ENCODE measurements at places on chromosomes 5 and 9.

GRCh38 chr9:118651511-118651910, 717.7 kb downstream of the BRINP1 start:
- DNase-seq: no peak

- no peak for DNase-seq
Observed at GRCh38 chr5:76986825-76987526, 34.1 kb downstream of the CRHBP start.

DNA sequence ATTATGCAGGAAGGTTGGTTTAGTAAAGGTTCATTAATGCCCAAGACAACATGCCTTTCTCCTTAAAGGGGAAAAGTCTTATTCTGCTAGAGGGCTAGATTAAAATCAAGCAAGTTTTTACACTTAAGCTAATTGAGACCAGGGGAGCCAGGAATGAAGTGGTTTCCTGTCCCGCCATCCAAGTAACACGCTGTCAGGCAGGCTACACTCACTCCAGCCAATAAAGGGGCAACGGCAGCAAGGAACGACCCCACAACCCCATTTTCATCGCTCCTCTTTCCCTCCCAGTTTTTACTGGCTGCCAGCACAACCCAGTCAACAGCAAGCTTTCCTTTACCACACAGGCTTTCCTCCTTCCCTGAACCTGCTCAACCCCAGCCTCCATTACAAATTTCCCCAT, 225.1 kb downstream of the DCP2 start:
- DNase-seq: no peak

- no peak for DNase-seq
Observed at GRCh38 chr5:56352808-56353590, 119.9 kb upstream of the ANKRD55 start.

GRCh38 chr5:80114860-80115259, 79.7 kb downstream of the THBS4 start:
- no peak for DNase-seq

GRCh38 chr9:15401266-15401665, 21.4 kb upstream of the SNAPC3 start:
- no peak for DNase-seq

GRCh38 chr9:79768194-79768593, 196.4 kb downstream of the TLE4 start:
- no peak for DNase-seq

DNA sequence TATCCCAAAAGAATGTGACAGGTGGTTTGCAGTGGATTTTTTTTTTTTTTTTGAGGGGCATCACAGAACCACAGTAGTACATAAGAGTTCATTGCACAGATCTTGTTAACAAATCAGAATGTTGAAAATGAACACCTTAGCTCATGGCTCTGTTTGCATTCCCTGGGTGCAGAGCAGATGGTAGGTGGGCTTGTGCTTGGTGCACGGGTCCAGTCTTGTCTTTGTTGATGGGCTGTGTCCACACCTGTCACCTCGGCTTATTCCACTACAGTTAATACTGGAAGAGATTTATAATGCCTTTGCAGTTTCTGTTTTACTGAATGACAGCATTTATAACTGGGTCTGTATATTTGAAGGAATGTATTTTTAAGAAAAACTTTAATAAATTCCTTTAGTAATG, 146.6 kb downstream of the KDM4C start:
- DNase-seq: no peak

GRCh38 chr5:65907135-65907534, 19.2 kb upstream of the ERBIN start:
- no peak for DNase-seq

- no peak for DNase-seq
Observed at GRCh38 chr5:113169720-113170119, 193.1 kb downstream of the DCP2 start.

DNA sequence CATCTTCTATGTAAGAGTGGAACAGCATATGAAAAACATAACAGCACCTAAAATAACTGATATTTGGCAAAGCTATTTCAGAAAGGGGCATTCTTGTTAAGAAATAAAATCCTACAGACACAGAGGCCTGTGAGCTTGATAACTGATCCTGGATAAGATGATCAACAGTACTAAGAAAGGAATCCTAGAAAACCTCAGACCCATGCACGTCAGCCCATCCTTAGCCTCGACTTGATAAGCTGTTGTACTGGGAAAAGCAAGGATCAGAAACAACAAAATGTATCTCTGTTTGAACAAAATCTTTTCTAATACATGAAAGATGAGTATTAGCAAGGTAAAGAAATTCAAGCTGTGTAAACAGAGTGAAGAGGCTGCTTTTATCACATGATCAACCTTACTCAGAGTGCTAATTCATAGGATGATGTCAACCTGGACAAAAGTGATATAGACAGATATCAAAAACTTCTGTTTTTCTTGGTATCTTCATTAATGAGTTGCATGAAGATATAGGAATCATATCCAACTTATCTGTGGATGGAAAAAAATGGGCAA, 15.2 kb downstream of the LIFR start:
- DNase-seq: no peak

DNA sequence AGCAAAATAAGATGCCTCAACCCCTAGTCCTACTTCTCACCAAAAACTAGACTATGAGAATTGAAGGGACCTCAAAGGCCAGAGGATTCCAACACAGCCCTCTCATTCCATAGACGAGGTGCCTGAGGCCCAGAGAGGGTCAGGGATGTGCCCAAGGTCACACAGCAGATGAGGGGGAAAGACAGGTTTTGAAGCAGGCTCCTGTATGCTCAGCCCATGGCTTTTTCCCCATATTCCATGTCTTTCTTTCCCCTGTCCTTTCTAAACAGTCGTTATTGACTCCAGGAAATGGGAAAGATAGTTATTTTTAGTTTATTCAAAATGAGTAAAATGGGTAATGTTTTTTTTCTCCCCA, 61.2 kb upstream of the COL15A1 start:
- DNase-seq: no peak

DNA sequence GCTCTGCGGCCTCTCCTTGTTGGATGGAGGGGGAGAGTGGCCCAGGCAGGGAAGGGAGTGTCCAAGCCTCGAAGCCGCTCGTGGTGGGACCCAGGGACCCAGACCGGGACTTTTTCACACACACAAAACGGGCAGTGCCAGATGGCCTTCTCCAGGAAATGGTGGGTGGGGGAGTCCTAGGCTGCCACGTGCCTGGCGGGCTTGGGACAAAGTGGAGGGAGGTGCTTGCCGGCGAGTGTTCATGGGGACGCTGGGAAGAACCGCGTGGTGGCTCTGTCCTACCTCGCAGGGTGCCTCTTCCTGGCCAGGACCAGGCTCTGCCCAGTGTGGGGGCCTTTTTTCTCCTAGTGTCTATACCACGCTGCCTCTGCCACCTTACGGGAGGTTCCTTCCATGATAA, 155.0 kb upstream of the COL5A1 start:
- DNase-seq: no peak

- DNase-seq: no peak
Observed at GRCh38 chr5:100853582-100853981, 49.5 kb downstream of the ST8SIA4 start.

DNA sequence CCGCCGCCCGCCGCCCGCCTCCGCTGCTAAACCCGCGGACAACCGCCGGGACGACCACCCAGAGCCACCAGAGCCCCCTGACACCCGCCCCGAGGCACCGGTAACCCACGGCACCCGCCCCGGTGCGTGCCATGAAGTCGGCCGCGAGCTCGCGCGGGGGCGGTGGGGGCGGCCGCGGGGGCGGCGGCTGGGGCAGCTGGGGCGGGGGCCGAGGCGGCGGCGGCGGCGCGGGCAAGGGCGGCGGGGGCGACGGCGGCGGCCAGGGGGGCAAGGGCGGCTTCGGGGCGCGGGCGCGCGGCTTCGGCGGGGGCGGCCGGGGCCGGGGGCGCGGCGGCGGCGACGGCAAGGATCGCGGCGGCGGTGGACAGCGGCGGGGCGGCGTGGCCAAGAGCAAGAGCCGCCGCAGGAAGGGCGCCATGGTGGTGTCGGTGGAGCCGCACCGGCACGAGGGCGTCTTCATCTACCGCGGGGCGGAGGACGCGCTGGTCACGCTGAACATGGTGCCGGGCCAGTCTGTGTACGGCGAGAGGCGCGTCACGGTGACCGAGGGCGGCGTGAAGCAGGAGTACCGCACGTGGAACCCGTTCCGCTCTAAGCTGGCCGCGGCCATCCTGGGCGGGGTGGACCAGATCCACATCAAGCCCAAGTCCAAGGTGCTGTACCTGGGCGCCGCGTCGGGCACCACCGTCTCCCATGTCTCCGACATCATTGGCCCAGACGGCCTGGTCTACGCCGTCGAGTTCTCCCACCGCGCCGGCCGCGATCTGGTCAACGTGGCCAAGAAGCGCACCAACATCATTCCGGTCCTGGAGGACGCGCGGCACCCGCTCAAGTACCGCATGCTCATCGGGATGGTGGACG, 499 bp downstream of the FBLL1 start:
- no peak for DNase-seq

GRCh38 chr5:112552791-112553190, 133.7 kb upstream of the EPB41L4A start:
- no peak for DNase-seq

DNA sequence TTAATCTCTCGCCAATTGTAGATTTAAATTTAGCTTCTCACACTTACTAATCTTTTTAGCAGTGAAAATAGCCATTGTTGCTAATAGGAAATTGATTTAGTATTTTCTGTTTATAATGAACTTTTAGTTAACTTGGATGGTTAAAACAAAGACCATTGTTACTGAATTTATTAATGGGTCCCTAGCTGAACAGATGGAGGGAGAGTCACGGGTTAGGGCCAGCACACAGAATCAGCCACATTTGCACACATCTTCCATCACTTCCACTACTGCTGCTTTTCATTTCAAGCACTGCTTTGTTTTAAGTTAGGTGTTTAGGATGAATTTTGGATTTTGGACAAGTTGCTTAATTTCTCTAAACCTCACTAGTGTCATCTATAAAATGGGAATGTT, 125.9 kb upstream of the ADAMTSL1 start:
- no peak for DNase-seq

DNA sequence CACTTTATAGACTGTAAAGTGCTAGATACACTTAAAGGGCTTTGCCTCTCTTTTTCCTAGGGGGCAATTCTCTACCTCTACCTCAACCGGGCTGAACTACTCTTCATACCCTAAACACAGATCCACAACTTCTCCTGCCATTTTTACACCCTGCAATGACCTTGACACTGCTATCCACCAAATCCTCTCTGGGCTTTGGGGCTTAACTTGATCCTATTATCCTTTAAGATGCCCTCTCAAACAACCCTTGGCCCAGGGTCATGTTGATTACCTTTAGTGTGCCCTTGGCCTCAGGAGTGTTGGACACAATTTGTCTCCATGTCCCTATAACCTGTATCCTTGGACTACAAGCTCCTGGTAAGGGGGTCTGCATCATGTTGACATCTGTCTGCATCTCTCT, 19.5 kb downstream of the ANXA6 start:
- no peak for DNase-seq

- DNase-seq: no peak
Observed at GRCh38 chr5:7908317-7908716, 39.4 kb downstream of the MTRR start.

GRCh38 chr5:75536147-75536546, 24.5 kb downstream of the POLK start:
- no peak for DNase-seq

DNA sequence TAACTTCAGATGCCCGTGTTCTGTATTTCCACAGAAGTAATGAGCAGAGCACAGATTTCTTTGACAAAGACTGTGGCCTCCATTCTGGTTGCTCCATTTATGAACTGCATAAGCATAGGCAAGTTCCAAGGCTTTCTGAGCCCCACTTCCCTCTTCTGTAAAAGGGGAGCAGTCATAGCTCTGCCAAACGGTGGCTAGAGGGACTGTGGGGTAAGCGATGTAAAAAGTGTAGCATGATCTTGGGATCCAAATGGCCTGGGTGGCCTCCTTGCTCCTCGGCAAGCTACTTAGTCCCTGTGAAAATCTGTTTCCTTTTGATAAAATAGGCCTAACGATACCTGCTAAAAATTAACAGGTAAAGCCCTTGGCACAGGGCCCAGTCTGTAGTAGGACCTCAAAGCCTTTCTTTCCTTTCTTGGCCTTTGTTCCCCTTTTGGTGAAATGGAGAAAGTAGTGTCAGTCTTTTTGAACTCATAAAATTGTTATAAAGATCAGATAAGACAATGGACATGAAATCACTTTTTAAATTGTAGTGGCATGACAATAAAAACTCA, 646.6 kb downstream of the ACTL7B start:
- DNase-seq: no peak

GRCh38 chr9:111482694-111483438, 1.3 kb downstream of the ECPAS start:
- peak; percentile 59 for DNase-seq

DNA sequence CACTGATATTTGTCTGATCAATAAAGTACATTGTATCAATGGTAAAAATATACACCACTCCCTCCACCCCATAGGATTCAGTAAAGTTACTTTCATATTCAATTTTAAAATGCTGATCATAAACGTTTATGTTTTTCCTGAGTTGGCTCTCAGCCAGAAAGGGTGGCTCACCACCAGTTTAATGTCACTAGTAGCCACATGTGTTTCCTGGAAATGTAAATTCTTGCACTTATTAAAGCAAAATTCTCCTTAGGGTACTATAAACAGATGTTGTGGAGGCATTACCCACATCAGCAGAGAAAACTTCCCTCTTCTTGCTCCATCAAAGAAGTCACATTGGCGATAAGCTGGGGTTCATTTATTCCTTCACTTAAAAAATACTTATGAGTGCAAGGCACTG, 210.3 kb downstream of the SREK1 start:
- DNase-seq: no peak

GRCh38 chr5:65198456-65199120, 283.1 kb downstream of the ADAMTS6 start:
- no peak for DNase-seq

DNA sequence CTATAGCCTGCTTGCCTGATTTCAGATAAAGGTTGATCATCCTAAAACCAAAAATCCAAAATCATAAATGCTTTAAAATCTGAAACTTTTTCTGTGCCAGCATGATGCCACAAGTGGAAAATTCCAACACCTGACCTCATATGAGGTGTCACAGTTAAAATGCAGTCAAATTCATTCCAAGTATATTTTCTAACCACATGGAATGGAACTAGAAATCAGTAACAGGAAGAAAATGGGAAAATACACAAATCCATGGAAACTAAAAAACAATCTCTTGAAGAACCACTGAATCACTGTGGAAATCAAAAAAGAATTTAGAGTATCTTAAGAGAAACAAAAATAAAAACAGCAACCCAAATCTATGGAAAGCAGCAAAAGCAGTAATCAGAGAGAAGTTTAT, 297.5 kb upstream of the COX7C start:
- DNase-seq: no peak

GRCh38 chr9:111873901-111874300, 22.7 kb upstream of the UGCG start:
- no peak for DNase-seq

GRCh38 chr9:93500571-93501298, 47.4 kb upstream of the FAM120AOS start:
- no peak for DNase-seq

GRCh38 chr9:130932255-130933079, 6.6 kb downstream of the FIBCD1 start:
- DNase-seq: no peak

Measured in CD8-positive, alpha-beta T cell (primary cell).